Mesenchymal stem cell (in vitro differentiated cells and primary cell): ENCODE measurements at places on chromosomes 16 and 17.
A peak's percentile ranks its signal among the peaks of the same experiment; 100 is the strongest.

DNA sequence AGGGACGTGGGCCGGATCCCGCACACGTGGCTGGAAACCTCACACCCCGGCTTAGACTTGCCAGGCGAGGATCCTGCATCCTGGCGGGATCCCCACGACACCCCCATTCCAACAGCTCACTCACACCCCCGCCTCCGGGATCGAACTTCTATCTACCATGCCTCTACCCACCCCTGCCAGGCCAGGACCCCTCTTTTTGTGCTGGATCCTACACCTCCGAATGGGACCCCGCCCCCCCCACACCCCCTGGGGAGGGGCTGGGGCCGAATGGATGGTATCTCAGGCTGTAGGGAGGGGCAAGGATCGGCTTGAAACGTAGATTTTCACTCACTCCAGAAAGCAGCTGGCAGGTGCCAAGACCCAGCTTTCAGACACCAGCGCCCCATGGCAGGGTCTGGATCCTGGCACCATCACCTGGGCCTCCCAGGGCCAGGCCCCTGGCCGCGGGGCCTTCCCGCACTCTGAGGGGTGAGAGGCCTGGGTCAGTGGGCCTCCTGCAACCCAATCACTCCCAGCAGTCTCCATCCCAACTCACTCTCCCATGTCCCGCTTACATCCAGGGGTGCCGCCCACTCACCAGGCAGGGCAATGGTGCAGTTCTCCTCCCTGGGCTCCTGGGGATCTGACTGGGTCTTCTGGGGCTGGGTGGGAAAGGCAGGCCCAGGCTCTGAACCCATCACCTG lies 6.7 kb downstream of the PRSS36 start:
- DNase-seq = no peak

GRCh38 chr17:38702166-38702915 lies 2.7 kb upstream of the MLLT6 start:
- DNase-seq = peak; percentile 90

- DNase-seq = peak; percentile 100
These were observed 3.6 kb upstream of the MTMR4 start for GRCh38 chr17:58517928-58518609.

DNA sequence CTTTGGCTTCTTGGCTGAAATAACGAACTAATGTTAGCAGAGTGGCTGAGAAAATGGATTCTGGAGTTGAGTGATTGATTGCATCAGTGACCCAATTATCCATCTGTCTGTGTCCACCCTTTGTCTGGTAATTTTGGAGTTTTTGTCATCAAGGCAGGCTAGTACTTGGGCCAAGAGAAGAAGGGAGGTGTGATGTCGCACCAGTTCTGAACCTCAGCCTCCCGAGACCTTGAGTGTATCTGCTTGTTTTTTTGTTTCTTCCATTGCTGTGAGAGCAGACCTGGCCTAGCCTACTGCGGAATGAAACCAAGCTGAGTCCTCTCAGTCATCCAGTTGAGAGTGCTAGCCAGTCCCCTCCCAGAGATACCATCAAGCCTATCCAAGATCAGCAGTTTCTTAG lies 4.5 kb downstream of the ABCA8 start:
- DNase-seq = no peak

GRCh38 chr17:47720754-47721533 lies 12.1 kb upstream of the TBX21 start:
- peak; percentile 65 for DNase-seq

- peak; percentile 45 for DNase-seq
These were observed 14.8 kb downstream of the CPD start for GRCh38 chr17:30393491-30393890.

DNA sequence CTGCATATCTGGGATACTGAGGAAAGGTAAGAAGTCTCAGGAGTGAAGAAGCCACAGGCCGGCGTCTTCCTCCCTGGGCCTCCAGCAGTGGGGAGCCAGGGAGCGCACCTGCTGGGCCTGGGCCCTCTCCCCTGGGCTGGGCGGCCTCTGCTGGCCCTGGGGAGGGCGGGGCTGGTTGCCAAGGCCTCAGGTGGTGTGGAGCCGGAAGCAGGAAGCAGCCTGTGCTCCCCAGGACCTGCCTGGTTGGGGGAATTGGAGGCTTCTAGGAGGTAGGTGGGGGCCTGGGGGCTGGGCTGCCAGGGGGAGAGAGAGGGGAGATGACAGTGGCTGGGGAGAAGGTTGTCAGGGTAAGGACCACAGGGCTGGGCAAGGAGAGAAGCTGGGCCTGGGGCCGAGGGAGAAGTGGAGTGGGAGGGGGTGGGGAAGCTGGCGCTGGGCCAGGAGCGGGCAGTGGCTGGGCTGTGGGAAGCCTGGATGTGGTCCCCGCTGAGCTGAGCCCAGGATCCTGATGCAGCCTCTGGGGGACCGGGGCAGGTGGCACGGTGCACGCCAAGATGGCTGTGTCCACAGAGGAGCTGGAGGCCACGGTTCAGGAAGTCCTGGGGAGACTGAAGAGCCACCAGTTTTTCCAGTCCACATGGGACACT lies at the start of gene SMIM22:
Gene SMIM22, plus strand, starts transcription at position 189 of the 647 bp plus-strand sequence. Its CDS starts 366 bp downstream, at position 555.
- no peak for DNase-seq

DNA sequence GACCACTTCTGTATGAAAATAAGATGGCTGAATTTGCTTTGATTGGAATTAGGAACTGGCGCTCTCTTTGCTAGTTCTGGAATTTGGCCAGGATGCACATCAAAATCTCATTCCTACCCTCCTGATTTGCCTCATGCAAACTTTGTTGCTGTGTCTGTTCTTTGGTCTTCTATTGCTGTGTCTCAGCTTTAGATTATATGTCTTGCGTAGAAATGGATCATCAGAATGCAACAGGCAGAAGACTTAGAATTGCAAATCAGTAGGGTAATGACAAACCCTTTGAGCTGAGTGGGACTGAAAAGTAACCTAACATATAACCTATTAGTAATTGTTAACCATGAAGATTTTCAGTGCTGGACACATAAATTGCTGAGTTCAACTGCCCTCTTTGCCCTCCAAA lies 30.3 kb downstream of the RAD51C start:
- no peak for DNase-seq

DNA sequence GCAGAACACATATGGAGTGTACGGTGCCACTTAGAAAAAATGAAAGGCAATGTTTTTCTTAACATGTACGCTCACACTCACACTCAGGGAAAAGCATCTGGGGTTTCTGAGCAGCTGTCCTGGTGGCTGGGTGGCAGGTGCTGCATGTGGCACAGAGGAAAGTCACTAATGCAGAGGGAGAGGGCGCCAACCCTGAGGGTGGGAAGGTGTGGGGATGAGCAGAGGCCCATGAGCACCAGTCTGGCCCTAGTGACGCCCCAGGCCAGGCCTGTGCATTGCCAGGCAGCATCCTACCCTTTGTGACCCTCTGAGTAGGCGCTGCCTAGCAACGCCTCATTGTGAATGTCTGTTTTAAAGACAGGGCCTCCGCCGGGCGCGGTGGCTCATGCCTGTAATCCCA lies 19.1 kb upstream of the LCMT1 start:
- DNase-seq = no peak

DNA sequence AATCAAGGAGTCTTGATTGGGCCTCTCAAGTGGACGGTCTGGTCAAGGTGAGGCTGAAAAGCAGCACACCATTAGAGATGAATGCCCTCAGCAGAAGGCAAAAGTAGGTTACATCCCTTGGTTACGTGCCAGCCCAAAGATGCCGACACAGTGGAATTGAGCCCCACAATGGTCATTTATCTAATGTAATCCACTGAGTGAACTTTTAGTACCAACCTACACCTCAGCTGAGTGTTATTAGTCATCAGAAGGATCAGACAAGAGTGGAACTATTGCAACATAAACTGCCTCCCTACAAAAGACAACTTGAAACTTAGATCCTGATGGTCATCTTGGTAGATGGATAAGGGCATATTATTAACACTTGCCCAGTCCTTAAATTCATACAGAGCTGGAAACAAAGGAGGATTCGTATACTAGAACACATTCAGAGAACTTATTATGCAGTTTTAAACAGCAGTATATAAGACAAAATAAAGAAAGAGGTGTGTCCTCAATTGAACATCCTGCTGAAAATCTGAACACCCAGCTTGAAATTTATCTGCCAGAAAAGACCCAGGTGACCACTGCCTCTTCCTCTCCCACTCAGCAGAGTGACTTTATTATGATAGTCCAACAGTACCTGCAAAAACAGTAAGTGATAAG lies 2.8 kb downstream of the DCUN1D3 start:
- peak; percentile 73 for DNase-seq

- no peak for DNase-seq
These were observed 13.5 kb upstream of the METRNL start for GRCh38 chr17:83065660-83066542.

- no peak for DNase-seq
These were observed 8.0 kb upstream of the AKAP1 start for GRCh38 chr17:57077000-57077399.

GRCh38 chr17:6079155-6079888 lies 9.1 kb downstream of the WSCD1 start:
- no peak for DNase-seq

DNA sequence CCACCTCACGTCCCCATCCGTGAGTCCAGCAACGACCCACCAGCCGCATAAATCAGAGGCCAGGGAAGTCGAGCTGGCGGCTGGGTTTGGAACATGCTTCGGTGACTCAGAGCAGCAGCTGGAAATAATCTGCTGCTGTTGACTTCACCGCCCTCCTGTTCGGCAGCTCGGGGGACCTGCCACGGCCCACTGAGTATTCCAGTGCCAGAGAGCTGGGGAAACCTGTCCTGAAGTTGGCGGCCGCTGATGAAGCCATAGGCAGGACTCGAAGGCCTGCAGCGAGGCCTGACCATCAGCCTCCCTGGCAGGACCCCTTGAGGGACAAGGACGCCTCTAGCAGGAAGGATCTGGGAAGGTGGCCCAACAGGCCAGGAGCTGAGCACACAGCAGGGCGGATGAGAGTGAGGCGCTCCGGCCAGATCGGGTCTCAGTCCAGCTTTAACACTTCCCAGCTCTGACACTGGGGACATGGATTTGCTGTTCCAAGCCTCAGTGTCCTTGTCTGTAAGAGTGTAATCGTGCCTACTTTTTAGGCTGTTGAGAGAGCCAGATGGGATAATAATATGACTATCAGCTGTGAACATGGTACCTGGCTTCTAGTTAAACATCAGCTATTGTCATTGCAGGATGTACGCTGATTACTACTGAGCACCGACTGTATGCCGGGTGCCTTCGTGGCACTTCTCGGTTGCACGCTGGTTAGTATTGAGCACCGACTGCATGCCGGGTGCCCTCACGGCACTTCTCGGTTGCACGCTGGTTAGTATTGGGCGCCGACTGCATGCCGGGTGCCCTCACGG lies 50.4 kb upstream of the CIBAR2 start:
- DNase-seq = peak; percentile 92

DNA sequence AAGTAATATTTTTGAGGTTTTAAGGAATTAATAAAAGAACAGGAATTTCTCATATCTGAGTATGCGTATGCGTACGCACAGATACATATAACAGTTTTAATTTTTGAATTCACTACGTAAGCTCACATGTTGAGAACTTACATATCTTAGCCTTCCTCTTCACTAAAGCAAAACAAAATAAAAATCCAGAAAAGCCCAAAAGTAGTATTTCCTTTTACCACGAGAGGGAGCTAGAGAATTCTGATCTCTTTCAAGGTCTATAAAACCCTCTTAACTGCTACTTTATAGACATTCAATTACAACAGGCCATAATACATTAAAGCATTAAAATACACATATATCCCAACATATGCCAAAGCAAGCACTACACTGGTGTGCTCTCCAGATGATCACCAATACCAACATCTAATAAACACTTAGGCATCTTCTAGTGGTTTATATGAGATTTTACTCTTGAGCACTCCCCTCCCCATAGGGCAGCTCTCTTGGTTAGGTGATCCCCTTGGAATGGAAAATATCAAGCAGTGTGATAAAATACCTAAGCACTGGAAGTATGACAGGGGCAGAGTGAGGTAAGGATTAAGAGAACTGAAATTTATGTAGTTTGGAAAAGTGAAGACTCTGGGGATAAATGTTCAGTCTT lies 94.0 kb downstream of the SKAP1 start:
- DNase-seq = peak; percentile 83

DNA sequence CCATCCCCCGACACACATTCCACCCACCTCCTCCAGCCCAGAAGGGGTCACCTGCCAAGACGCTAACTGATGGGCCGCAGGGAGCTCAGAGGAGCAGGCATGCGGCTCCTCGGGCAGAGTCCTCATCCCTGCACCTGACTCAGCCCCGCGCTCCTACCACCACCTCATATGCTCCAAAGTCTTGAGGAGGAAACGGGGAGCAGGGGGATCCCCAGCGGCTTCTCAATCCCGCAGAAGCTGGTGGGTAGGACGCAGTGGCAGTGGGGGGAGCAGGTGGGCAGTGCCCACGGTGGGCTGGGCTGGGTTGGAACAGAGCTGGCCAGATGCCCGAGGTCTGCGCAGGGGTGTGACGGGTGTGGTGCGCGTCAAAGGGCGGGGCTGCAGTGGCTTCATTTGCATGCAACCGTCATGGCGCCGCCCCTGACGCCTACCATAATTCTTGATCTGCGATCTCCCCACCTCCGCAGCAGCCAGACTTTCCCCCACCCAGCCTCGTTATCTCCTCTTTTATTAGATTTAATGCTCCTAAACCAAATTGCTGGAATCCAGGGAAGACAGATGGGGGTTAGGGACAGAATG lies 39.0 kb upstream of the EMP2 start:
- no peak for DNase-seq

GRCh38 chr16:63978240-63978639 lies 1143.6 kb downstream of the CDH11 start:
- no peak for DNase-seq

DNA sequence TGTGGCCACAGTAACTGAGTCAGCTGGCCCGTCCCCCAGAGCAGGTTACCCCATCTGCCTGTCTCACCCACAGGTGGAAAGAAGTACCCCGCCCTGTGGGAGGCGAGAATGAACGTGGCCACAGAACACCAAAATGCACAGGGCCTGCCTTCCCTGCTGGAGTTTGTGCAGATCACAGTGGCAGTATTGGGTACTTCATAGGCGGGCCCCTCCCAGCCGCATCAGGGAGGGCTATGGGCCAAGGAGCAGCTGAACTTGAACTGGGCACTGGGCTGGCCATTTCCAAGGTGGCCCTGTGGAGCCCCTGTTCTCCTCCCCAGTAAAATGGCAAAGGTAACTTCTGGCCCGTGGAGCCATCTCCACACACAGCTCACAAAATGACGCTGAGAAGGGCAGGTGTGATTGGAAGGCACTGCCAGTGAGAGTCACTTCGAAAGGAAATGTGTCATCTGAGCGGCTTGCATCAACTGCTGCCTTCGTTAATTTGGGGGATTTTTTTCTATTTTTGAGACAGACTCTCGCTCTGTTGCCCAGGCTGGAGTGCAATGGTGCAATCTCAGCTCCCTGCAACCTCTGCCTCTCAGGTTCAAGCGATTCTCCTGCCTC lies 162.9 kb downstream of the ENGASE start:
- no peak for DNase-seq

DNA sequence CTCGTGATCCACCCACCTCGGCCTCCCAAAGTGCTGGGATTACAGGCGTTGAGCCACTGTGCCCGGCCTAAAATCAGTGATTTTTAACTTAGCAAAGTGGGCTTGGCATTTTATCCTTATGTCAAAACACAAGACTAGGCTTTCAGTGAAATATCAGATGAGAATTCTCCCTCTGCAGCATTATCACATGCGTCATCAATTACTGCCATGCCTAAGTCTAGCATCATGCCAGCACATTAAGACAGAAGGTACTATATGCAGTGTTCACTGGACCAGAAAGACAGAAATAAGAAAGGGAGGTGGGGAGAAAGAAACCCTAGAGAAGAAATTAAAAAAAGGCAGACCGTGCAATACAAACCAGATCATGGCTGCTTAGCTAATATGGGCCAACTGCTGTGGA lies 29.8 kb downstream of the GPATCH8 start:
- no peak for DNase-seq

GRCh38 chr17:50833510-50834428 lies 1.6 kb upstream of the WFIKKN2 start:
- DNase-seq = no peak

GRCh38 chr17:39231091-39231561 lies 5.4 kb upstream of the STAC2 start:
- DNase-seq = no peak
